Activated naive CD4-positive, alpha-beta T cell treated with anti-CD3 and anti-CD28 coated beads, Interleukin-2, amount 50 U/mL, for 72 hours (primary cell): ENCODE measurements at places on chromosomes 7 and 10. TPM values are rescaled to one million over a fixed set of nuclear protein-coding genes. Genes with fewer than 3 reads are reported as not detected.

Gene ENTPD1
- total RNA-seq, result 2.1 TPM

DNA sequence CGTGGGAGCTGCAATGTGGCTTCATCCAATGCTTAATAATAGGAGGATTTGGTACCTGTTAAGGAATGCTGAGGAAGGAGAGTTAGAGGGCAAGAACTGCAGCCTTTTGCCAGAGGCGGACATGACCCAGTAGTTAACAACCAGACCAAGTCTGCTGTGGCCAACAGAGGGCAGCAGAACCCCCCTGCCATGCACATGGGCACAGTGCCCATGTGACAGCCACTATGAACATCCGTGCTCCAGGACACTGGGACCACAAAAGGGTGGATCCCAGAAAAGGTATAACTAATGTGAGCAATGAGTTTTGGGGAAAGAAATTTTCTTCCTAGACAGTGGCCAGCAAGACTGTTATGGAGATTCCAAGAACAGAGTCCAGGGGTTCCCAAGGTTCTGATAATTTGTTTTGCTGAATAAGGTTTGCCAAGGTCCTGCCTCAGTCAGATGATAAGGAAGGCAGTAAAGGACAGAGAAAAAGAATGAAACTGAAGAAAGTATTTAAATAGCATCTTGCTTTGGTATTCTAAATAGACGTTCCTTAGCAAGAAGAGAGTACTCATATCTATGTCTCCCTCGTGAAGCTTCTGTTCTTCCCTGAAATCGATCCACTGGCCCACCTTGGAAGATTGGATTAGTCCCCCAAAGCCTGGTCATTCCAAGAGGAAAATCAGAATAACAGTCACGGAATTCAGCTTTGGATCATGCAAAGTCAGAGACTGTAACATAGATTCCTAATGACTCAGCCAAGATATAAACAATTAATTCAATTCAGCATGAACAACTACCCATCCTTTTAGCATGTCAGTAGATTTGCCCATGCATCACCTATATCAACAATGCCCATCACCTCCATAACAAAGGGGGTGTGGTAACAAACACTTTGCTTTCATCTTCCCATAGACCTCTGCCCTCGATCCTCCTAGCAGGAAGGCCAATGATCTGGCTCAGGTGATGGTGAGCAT lies 56.0 kb downstream of the LGI1 start:
- DNase-seq, result no peak

GRCh38 chr7:75048435-75049379 lies 24.9 kb downstream of the RCC1L start:
- DNase-seq, result no peak

GRCh38 chr10:58641708-58642107 lies 129.0 kb downstream of the BICC1 start:
- DNase-seq, result no peak

- DNase-seq, result no peak
Observed at GRCh38 chr7:1024331-1024841, 20.0 kb upstream of the GPR146 start.
